ENCODE measurements at places on chromosomes 5 and 9. TPM values are rescaled to one million over a fixed set of nuclear protein-coding genes. Genes with fewer than 3 reads are reported as not detected.

DNA sequence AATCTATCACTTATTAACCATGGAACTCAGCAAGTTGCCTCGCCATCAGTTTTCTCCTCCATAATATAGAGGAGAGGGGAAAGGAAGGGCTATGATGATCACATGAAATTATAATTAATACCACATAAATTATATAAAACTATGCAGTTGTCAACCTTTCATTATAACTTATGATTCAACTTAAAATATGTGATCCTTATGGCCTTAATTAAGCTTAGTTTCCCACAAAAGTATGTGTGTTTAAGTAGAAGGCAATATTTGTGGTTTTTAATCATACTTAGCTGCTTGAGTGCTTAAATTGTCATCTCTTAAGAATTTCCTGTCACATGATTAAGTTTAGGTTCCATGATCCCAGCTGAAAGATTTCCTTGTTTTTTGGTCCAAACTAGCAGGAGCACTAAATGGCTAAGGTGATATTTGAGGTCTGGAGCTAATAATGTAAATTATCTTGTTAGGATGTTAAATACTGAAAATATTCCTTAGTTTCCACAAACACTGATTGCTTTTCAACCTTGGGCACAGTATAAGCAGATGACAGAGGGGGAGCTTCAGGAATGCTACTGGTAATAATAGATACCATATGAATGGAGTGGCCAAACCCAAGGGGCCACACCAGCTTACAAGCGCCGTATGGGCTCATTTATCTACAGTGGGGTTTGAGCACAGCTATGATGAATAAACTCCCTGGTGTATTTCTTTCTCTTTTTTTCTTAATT, 26.4 kb upstream of the F2R start:
- DNase-seq, result no peak

DNA sequence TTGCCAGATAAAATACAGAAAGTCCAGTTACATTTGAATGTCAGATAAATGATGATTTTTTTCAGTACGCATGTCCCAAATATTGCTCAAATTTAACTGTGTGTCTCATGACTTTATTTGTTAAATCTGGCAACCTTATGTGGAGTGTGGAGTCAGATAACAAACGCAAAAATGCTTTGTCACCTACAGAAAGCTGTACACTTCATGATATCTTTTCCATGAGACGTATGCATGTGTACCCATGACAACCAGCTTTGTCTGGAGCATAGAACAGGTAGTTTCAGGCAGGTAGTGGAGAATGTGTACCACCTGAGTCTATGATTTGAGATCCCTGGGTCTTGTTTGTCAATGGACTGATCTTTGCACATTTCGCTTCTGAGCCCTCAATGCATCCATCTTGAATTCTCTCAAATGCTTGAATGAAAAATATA, 105.5 kb upstream of the CPEB4 start:
- DNase-seq, result no peak

DNA sequence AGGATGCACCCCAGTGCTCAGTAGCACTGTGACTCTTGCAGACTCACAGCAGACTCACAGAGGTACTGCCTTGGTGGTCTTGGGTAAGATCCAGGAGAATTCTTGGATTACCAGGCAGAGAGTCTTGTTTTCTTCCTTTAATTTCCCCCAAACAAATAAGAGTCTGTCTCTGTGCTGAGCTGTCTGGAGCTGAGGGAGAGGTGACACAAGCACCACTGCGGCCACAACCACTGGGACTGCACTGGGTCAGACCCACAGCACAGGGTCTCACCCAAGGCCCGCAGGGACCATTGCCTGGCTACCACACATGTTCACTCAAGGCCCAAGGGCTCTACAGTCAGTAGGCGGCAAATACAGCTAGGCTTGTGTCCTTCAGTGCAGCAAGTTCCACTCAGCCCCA, 11.4 kb upstream of the YTHDC2 start:
- no peak for DNase-seq

- DNase-seq, result no peak
Observed at GRCh38 chr9:109916316-109916715, 136.3 kb downstream of the PALM2AKAP2 start.

- no peak for DNase-seq
Observed at GRCh38 chr9:38284588-38285051, 107.9 kb upstream of the ALDH1B1 start.

DNA sequence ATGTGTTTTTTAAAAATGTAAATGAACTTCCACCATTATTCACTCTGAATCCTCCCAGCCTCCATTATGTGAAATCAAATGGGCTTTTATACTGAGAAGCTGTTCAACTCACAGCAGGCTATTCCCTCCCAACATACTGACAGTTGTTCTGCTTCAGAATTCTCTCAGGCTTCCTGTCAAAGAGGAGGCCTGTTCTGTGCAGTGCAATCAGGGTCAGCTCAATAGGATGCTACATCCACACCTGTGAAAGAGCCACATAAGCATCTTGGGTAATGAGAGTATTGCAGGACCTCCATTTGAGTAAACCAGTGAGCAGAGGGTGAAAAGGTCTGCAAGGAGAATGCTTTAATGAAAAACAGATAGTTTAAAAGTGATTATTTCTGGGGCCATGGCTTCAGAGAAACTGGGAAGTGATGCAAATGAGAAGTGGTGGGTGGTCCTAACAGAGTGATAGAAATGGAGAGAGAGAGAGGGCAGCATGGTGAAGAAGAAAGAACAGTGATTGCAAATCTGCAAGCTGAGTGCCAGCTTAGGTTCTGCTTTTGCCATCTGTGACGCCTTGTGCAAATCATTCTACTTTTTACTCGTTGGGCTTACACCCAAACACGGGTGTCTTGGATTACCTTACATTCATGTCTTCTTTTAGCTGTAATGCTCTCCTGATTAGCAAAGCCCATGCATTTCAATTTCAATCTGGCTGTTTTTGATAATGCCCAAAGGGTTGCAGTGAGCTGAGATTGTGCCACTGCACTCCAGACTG, 202.5 kb upstream of the NMUR2 start:
- no peak for DNase-seq

- DNase-seq, result peak; percentile 24
Observed at GRCh38 chr9:84140535-84141101, 160.0 kb downstream of the RMI1 start.

GRCh38 chr5:1184481-1184880, 16.9 kb upstream of the SLC6A19 start:
- DNase-seq, result no peak

DNA sequence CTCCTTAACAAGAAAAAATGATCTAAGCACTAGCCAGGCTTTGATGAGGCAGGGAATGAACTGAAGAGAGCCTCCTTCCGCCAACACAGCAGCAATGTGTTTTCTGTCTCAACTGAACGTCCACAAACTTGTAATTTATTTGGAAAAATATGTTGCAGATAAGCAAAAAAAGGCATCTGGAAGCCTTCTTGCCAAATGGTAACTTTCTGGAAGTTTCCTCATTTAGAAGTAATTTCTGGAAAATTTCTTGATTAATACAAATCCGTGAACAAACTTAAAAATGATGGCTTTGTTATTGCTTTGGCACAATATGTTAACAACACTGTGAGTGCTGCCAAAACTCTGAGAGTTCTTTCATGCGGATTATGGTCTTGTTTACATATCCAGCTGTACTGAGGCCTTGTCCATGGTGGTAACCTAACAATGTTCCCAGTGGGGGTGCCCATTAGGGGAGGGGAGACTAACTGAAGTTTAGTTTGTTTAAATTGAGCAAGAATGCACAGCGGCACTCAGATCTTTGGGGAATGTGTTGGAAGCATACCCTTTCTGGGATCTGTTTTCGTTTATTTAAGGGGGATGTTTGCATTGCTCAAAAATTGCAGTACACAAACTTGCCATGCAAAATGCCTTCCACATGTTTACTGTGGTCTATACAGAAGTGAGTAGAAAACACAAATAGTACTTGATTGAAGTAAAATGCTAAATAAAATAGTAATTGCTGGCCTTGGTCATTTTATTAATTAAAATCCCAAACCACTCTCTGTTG, 334.7 kb downstream of the NR2F1-AS1 start:
- no peak for DNase-seq

Gene ALDH1A1
- not detected for total RNA-seq

Gene RIC1
- total RNA-seq, result 14.4 TPM

Gene SPINK5
- total RNA-seq, result not detected

Gene STRBP
- 40.7 TPM for total RNA-seq

Gene UBAP2
- 45.6 TPM for total RNA-seq

Gene ANKDD1B
- total RNA-seq, result not detected

Gene C5orf63
- total RNA-seq, result 9.5 TPM

Gene TIMD4
- 0.83 TPM for total RNA-seq

Data from activated CD8-positive, alpha-beta T cell treated with anti-CD3 and anti-CD28 coated beads for 36 hours (primary cell).